ENCODE measurements at places on chromosomes 12 and 14. TPM values are rescaled to one million over a fixed set of nuclear protein-coding genes. Genes with fewer than 3 reads are reported as not detected.

The OAS1 gene
- 15.3 TPM for total RNA-seq

The PRR13 gene
- 20.4 TPM for total RNA-seq

The TAS2R7 gene
- total RNA-seq, result not detected

The DNAH10 gene
- total RNA-seq, result under 0.01 TPM

The TCL1B gene
- not detected for total RNA-seq

The LRRK2 gene
- 3.8 TPM for total RNA-seq

The ACOT6 gene
- 0.30 TPM for total RNA-seq

The SPRING1 gene
- 25.7 TPM for total RNA-seq

The CCDC38 gene
- total RNA-seq, result not detected

The AACS gene
- total RNA-seq, result 35.6 TPM

The LMO3 gene
- not detected for total RNA-seq

The VRTN gene
- total RNA-seq, result not detected

The DTX1 gene
- 0.32 TPM for total RNA-seq

The HOXC10 gene
- total RNA-seq, result not detected

The KRT79 gene
- not detected for total RNA-seq

The IFNG-AS1 gene
- total RNA-seq, result not detected

The LRP6 gene
- 71.0 TPM for total RNA-seq

The SMCO3 gene
- 0.32 TPM for total RNA-seq

The KLRG1 gene
- 40.9 TPM for total RNA-seq

Data from epithelial cell of umbilical artery (primary cell).